ENCODE measurements at places on chromosomes 16 and 17.

DNA sequence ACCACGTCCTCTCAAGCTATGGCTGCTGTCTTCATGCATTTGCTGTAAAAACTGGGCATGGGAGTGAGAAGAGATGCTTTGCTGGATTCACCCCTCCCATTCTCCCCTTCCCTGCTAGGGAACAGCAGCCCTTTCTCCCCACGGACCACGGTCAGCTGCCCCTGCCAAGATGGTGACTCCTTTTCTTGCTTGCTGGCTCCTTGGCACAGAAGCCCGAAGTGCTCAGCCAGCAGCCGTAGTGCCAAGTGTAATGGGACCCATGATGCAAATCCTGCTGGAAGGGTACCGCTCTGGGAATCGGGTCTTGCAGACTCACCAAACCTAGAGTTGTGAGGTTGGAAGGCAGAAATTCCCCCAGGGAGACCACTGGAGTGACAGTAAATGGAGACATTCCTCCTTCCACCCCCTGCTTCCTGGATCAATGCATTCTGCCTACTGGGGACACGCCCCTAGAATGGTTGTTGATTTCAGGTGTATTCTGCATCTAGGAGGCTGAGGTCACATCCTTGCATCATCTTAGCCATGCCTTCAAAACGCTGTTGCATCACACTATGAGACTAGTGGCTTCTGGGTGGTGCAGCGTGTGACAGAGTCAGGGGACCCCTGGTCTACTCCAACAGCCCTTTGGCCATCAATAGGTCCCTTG lies 63.0 kb upstream of the CBX4 start:
- no peak for DNase-seq

- DNase-seq = no peak
Measured at GRCh38 chr17:38451030-38451839, 23.0 kb downstream of the ARHGAP23 start.

DNA sequence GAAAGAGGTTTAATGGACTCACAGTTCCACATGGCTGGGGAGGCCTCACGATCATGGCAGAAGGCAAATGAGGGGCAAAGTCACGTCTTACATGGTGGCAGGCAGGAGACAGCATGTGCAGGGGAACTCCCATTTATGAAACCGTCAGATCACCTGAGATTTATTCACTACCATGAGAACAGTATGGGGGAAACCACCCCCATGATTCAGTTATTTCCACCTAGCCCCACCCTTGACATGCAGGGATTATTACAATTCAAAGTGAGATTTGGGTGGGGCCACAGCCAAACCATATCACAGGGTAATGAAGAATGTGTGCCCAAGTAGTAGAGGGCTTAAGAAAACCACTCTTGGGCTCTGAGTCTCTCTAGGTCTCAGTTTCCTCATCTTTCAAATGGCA lies 85.1 kb downstream of the PRKCB start:
- DNase-seq = peak; percentile 46

- no peak for DNase-seq
Measured at GRCh38 chr17:74658620-74659019, 35.1 kb upstream of the CD300E start.

- DNase-seq = no peak
Measured at GRCh38 chr16:55555436-55555835, 11.0 kb upstream of the CAPNS2 start.

DNA sequence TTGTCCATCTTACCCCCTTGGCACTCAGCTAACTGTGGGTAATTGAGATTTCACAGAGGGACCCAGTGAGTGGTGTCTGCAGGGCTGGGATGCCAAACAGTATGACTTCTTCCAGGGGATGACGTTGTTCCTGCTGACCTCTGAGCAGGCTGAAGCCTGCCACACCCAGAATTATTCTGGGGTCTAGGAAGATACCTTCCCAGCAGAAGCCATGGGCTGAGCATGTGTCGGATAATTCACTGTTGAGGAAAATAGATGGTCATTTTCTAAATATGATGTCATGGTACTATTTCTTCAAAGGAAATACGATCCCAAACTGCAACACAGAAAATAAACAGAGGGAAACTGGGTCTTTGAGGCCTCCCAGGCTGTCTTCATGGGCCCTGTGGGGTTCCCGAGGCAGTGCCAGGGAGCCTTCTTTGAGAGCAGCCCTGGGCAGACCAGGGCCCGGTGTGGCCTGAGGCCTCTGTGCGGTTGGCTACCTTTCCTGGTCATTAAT lies 17.4 kb downstream of the WNT9B start:
- DNase-seq = no peak

DNA sequence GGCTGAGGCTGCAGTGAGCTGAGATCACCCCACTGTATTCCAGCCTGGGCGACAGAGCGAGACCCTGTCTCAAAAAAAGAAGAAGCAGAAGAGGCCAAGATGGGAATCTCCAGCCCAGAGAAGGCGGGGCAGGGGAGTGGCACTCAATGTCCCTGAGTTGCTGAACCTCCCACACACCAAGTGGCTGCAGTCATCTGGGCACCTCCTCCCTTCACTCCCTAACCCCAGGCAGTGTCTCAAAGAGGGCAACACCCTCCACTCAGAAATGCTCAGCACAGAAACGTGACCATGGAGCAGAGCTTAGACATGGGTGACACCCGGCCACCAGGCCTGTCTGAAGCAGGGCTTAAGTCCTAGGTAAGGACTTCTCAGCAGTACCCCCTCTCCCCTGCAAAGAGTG lies 36.3 kb upstream of the BCAR1 start:
- no peak for DNase-seq

GRCh38 chr17:76681222-76682137 lies 29.3 kb downstream of the MXRA7 start:
- DNase-seq = peak; percentile 62

DNA sequence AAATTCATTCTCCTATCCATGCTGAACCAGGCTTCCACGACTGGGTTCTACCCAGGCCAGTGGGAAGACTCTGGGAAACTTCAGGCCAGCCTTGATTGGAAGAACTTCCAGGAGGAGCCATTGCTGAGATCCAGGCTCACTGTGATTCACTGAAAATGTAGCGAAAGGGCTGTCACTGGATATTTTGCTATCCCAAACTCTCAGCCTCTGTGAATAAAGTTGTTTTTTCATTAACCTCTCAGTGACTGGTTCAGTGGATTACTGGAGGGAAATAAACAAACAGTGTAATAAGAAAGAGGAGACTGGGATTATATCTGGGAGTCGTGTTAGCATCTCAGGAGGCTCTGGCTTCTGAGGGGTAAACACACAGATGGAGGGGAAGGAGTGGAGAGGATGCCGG lies 3.1 kb downstream of the FOXL1 start:
- DNase-seq = no peak

GRCh38 chr17:15957206-15957605 lies 12.3 kb downstream of the ADORA2B start:
- peak; percentile 60 for DNase-seq

DNA sequence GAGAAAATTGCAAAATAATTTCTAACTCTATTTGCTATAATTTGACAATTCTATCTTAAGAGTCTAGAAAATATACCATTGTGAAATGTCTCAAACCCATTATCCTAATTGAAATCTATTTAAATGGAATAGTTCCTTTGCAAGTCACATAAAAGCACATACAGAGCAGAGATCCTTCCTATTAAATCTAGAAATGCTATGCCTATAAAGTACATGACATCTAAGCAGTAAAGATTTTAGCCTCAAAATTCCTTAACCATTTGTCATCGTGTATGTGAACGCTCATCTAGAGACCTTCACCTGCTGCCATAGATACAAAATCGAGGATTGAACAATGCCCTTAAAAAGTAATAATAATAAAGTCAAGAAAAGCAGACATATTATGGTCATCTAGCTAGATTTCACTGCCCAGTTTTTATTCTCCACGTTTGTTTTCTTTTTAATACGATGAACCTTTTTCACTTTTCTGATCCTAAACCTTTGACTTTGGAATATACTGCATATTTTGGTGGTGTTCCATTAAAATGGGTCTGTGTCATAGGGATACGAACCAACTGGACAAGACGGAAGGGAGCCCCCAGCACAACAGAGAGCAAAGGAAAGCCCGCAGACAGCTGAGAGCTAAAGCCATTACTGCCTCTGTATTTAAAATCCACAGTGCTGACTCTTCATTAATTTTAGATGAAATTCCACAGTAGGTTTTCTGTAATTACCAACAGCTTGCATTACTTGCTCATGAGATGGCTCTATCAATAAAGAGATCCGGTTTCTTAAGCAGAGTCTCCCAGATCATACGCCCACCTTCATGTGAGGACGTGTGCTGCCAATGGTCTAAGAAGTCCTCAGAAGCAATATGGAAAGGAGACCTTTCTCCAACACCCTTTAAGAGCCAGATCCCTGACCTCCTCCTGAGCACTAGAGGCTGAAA lies 17.6 kb downstream of the TEX2 start:
- DNase-seq = no peak

DNA sequence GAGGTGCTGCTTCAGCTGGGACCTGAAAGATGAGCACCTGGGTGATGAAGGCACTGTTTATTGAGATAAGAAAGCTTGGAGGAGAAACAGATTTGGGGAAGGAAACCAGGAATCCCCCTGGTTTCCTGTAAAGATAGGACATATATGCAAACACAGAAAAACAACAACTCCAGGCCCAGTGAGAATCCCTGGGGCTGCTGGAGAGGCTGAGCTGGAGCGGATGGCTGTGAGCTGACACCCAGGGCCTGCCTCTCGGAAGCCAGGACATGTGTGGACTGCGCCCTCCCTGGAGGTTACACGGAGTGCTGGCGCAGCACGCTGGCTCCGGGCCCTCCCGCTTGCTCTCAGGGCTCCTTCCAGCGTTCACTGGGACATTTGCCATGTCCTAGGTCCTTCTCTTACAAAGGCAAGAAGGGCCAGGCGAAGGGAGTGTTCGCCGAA lies 57.5 kb downstream of the CYB5B start:
- DNase-seq = no peak
